ENCODE measurements at places on chromosomes 3 and 15.
A peak's percentile ranks its signal among the peaks of the same experiment; 100 is the strongest.

DNA sequence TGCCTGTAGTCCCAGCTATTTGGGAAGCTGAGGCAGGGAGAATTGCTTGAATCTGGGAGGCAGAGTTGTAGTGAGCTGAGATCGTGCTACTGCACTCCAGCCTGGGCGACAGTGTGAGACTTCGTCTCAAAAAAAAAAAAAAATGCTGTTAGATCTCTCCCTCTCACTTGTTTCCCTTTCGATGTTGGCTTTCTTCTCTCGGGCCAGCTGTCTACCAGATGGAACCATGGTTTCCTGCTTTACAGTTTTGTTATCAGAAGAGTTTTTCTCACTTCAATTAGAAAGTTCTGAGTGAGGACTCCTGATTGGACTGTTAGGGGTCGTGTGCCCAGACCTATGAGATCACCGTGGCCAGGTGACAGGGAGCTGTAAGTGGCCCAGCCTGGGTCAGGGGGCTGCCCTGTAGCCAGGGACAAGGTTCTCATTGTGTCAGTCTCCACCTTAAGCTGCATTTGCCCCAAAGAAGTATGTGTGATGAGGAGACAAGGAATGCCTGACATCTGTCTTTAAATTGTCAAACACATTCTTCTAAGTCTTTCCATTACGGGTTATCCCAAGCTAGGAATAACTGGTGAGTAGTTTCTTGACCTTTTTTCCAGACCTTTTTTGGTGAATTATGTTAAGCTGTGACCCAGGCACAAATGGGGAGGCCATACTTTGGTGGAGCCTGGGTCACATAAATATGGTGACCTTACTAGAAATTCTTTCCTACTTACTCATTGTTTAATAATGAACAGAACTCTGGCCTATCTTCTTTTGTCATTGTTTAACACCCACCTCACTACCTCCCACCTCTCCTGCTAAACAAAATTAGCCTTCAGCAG, 25.2 kb downstream of the SNAPC5 start:
- peak; percentile 38 for DNase-seq

DNA sequence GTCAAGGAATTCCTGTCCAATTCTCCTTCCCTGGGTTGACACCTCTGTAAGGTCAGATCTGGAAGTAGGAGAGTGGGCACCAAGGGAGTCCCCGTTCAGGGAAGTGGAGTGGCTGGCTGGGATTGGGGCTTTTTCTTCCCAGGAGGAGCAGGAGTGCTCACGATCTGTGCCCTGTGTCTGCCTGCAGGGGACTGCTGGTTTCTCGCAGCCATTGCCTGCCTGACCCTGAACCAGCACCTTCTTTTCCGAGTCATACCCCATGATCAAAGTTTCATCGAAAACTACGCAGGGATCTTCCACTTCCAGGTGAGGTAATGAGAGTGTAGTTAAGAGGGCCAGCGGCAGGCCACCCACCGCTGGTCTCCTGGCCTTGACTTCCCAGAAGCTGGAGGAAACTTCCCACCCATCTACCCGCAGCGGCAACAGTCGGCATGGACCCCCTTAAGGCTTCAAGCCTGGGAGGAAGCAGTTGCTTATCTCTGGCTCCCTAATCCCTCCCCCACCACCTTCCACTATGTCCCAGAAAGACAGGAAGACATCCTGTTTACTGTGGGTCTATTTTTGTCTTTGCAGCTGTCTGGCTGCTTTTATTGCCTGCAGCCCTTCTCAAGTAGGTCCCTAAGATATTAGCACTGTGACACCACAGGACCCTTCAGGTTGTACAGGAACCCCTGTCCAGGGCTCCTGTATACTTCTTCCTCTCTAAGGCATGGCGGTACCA, 26.8 kb downstream of the CAPN3 start:
- no peak for DNase-seq

DNA sequence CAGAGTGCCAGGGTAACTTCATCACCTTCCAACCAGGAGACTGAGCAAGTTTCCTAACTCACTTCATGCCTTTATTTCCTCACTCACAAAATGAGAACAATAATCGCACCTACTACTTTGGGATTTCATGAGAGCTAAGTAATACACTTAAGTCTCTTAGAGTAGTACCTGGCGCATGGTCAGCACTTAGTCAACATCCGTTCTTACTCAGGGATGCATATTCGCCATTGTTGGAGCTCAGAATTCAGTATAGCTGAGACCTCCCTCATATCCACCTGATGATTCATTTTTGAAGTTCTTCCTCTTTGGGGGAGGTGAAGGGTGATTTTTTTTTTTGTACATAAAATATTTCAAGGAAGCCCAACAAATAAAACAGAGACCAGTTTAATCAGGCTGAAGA, 188.2 kb downstream of the AGBL1 start:
- peak; percentile 8 for DNase-seq

GRCh38 chr3:115710799-115711198, 87.5 kb downstream of the GAP43 start:
- no peak for DNase-seq

GRCh38 chr3:30443756-30444673, 162.4 kb upstream of the TGFBR2 start:
- DNase-seq = peak; percentile 60

DNA sequence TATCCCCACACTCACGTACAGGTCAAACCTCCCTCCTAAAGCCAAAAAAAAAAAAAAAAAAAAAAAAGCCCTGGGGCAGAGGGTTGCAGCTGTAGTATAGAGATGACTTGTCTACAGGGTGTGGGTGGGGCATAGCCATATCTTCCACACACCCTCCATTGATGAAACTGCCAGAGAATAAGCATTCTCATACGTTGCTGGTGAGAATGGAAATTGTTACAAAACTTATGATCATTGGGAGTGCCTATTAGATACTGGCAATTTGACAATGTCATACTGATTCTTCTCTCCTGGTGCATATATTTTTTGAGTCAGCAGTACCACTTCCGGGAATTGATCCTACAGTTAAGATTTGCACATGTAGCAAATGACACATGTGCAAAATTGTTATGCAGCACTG, 11.0 kb upstream of the CTNNB1 start:
- DNase-seq = no peak

- no peak for DNase-seq
Measured at GRCh38 chr3:112497897-112498548, 1.2 kb downstream of the BTLA start.

DNA sequence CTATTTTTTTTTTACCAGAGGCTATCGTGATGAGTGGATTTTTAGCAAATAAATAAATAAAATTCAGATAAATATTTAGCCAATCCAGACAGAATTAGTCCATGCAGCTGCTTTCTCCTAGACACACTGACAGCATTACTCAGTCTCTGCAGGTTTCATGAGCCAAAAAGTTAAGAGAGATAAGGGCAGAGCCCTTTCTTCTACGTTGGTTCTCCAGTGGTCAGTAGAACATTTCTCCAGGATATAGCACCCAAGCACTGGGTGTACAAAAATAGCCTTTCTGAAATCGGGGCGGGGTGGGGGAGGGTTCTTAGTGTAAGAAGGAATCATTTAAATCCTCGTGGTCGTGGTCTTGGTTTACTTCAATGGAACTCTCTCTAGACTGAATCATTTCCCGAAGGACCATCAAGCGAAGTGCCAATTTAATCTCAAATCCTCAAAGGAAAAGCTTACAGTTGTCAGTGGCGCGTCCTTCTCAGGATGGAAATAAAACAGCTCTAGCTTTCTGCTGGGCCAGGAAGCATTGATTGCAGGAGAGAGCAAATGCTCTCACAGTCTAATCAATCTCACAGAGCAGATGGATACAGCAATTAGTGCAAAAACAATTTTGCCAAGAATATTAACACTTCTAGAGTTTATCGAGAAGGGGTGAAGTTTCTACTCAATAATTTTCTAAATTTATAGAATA, 86.2 kb downstream of the SATB1 start:
- DNase-seq = no peak

GRCh38 chr15:98706986-98707385, 58.6 kb downstream of the IGF1R start:
- DNase-seq = no peak

DNA sequence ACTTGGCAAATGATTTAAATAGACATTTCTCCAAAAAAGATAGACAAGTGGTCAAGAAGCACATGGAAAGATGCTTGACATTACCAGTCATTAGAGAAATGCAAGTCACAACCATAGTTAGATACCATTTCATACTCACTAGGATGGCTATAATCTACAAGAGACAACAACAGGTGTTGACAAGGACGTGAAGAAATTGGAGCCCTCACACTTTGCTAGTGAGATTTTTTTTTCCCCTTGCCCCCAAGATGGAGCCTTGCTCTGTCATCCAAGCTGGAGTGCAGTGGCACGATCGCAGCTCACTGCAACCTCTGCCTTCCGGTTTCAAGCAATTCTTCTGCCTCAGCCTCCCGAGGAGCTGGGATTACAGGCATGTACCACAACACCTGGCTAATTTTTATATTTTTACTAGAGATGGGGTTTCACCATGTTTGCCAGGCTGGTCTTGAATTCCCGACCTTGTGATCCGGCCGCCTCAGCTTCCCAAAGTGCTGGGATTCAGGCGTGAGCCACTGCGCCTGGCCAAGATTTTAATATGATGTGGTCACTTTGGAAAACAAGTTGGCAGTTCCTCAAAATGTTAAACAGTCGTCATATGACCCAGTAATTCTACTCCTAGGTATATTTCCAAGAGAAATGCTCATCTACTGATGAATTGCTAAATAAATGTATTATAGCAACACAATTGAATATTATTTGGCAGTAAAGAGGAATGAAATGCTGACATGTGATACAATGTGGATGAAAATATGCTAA, 103.3 kb downstream of the ATG7 start:
- DNase-seq = no peak

- peak; percentile 92 for DNase-seq
Measured at GRCh38 chr3:124774327-124774718, 44.1 kb downstream of the UMPS start.

DNA sequence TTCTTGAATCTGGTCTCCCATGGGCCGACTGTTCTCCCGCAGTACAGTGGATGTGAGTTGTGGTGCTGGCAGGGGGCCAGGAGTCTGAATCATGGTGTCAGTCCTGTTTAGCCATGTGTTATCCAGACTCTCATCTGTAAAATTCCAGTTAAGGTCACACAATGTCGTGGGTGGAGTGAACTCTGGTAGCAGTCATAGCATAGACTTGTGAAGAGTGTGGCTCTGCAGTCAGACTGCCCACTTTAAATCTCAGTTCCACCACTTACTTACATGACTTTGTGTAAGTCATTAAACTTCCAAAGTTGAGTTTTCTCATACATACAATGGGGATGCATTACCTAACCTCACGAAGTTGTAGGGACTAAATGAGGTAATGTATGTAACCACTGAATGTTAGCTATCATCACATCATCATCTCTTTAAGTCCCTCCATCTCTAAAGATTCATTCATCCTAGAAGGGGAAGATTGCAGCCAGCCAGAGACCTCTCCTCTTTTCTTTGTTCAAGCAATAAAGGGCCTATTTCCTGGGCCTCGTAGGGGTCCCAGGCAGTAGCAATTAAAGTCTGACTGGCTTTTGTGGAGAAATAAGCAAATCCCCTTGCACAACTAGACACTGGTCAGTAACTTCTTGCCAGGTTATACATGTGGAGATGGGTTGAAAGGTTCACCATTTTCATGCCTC, 93.9 kb downstream of the PCCB start:
- peak; percentile 98 for DNase-seq

DNA sequence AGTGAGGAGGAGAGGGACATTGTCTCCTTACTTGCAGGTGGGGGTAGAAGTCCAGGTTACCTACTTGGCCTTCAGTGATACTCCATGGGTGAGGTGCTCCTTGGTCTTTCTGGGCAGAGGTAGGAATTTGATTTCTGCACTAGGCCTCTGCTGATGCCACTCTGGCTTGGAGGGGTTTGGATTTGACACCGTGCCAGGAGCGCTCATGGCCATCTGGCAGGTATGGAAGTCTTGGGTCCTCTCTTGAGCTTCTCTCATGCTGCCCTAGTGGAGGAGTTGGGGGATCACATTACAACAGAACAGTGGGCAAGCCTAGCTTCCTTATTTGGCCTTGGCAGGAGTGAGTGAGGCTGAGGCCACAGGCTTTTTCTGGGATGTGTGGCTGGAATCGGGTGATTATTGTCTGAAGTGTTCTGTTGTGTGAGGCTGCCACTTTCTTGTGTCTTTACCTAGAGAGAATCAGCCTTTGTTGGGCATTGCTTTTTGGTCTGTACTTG, 525.0 kb downstream of the GABRG3 start:
- DNase-seq = no peak

DNA sequence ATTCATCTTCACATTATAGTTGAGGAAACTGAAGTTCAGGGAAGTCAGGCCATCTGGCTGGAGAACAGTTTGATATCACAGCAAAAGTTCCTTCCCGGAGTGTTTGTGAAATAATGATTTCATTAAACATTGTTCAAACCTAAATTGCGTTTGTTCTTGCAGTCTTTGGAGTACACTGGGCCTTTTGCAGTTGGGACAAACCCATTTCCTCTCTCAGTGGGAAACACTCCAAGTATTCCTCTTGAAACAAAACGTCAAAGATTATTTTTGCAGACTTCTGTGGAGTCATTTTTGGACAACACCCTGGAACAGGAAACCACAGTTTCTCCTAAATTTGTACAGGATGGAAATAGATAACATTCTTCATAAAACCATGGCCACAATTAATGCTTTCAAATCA, 287.5 kb downstream of the PTPRG start:
- DNase-seq = peak; percentile 72

- no peak for DNase-seq
Measured at GRCh38 chr3:193702967-193703366, 110.0 kb downstream of the OPA1 start.

- no peak for DNase-seq
Measured at GRCh38 chr15:60420203-60420716, 22.5 kb upstream of the ANXA2 start.

- no peak for DNase-seq
Measured at GRCh38 chr3:134059671-134060560, 30.2 kb upstream of the SLCO2A1 start.

DNA sequence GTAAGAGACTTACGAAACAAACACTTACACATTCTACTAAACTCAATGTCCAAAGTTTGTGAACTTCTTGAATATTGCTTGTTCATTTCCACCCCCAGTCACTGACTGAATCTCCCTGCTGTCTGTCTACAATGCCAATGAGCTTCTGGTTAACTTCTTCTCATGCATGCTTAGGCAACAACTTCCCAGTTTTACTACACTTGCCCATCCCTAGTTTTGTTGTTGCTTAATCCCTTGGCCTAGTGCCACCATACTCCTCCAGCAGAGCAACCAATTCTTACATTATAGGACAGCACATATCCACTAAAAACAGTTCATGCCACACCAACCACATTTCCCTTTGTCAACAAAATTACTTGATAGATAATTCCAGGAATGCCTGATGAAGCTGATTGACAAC, 40.9 kb upstream of the CCR2 start:
- DNase-seq = no peak

DNA sequence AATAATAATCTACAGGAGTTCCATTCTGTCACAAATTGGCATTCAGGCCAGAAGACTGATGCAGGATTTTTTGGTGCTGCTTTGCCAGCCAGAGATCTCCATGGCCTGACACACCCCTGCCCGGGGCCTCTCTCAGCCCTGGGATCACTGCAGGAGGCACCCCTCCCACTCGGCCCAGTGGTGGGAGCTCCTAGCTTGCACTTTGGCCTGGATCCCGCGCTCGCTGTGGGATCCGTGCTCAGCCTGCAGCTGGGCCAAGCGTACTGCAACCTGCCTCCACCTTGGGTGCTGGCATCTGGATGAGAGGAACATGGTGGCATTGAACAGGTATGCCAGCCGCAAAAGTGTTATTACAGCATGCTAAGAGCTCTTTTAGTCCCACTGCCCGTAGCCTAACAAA, 656.7 kb upstream of the CCDC54 start:
- DNase-seq = no peak

Measured in M059J (cell line).